Gastroesophageal sphincter (tissue), 4 donors: ENCODE measurements at places on chromosomes 6 and 20.

GRCh38 chr20:18974660-18975059, 161.1 kb downstream of the SCP2D1 start:
- no peaks in the 10 kb centered on the region for H3K36me3 ChIP-seq
- no peak overlapping the region for H3K27ac ChIP-seq
- no peak overlapping the region for H3K4me3 ChIP-seq
- peaks cover 11% of the 10 kb centered on the region for H3K4me1 ChIP-seq
- ATAC-seq, result no peak

DNA sequence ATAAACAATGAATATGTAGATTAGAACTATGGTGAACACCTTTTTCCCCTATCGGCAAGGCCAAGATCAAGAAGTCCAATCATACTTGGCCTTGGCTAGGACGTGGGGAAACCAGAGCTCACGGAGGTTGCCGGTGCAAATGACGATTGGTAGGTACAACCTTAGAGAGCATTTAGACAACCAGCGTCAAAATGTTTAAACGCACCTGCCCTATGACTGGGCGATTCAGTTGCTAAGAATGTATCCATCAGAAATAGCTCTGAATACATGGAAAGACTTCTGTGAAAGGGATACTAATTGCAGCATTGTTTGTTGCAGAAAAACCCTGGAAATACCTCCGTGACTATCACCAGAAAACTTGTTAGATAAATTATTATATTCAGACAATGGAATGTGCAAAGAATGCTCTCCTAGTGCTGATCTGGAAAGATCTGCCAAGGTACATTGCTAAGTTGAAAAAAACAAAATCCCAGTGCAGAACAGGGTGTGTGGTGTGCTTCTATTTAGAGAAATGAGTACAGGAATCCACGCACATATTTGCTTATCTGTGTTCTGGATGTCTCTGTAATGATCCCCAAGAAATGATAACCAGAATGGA, 48.0 kb upstream of the PTPN1 start:
- peak; percentile 11 for ATAC-seq
- H3K4me3 ChIP-seq, result no peak overlapping the region
- H3K27ac ChIP-seq, result peak overlapping the region; percentile 62

GRCh38 chr20:43533060-43533459, 25.6 kb downstream of the L3MBTL1 start:
- no peak for ATAC-seq
- no peak overlapping the region for H3K27ac ChIP-seq
- no peak overlapping the region for H3K4me3 ChIP-seq
- H3K4me1 ChIP-seq, result no peaks in the 10 kb centered on the region
- H3K36me3 ChIP-seq, result peaks cover 65% of the 10 kb centered on the region
- H3K27me3 ChIP-seq, result no peaks in the 10 kb centered on the region

DNA sequence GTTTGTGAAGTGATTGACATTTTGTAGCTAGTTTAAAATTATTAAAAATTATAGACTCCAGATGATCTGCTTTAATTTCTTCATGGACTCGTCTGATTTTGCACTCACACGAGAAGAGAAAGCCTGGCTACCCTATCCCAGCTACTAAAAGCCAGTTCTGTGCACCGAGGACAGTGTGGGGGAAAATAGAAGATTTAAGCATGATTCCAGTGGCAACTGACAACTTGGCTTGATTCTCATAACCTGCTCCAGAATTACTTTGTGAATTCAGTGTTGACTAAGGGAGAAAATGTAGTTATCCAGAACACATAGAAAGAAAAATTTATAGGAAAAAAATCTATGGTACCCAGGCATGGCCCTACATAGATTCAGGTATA, 88.7 kb downstream of the SNAP25 start:
- no peaks in the 10 kb centered on the region for H3K27me3 ChIP-seq
- ATAC-seq, result no peak
- no peak overlapping the region for H3K4me3 ChIP-seq
- H3K4me1 ChIP-seq, result no peaks in the 10 kb centered on the region

GRCh38 chr20:12467758-12468157, 541.0 kb upstream of the SPTLC3 start:
- H3K4me1 ChIP-seq, result no peaks in the 10 kb centered on the region
- H3K27me3 ChIP-seq, result no peaks in the 10 kb centered on the region
- H3K36me3 ChIP-seq, result no peaks in the 10 kb centered on the region
- no peak overlapping the region for H3K27ac ChIP-seq
- no peak for ATAC-seq

- no peaks in the 10 kb centered on the region for H3K4me1 ChIP-seq
- no peak for ATAC-seq
- H3K4me3 ChIP-seq, result no peak overlapping the region
- H3K27ac ChIP-seq, result no peak overlapping the region
Measured at GRCh38 chr20:37845241-37845681, 57.7 kb upstream of the VSTM2L start.

DNA sequence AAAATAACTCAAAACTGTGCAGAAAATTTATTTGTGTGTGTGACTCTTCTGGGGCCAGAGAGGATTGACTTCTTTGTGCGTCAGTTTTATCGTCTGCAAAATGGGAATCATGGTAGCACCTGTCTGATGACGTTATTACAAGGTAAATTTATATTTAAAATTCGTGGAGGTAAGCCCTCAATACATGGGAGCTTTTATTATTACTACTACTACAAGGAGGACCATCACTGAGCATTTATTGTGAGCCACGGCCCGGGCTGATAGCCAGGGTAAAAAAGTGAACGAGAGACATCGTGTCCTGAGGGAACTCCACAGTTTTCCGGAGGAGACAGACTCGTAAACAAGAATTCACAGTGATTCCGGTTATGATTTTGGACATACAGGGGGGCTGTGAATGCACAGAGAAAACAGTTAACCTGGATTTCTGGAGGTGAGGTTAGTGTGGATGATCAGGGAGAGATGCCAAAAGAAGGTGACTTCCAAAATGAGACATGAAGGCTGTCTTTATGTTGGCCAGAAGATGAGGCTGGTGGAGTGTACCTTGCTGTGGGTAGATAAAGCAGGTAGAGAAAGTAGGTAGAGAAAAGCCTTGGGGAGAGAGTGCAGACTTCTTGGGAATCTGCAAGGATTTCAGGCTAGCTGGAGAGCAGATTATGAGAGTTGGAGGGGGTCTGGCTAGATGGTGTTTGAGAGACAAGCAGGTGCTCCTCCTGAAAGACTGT, 10.6 kb upstream of the SERINC3 start:
- no peak for ATAC-seq
- peak overlapping the region; percentile 87 for H3K4me3 ChIP-seq
- H3K4me1 ChIP-seq, result no peaks in the 10 kb centered on the region
- H3K27ac ChIP-seq, result peak overlapping the region; percentile 92
- no peaks in the 10 kb centered on the region for H3K36me3 ChIP-seq

- H3K4me3 ChIP-seq, result no peak overlapping the region
- no peak for ATAC-seq
- H3K27me3 ChIP-seq, result no peaks in the 10 kb centered on the region
- no peak overlapping the region for H3K27ac ChIP-seq
- no peaks in the 10 kb centered on the region for H3K4me1 ChIP-seq
- H3K36me3 ChIP-seq, result no peaks in the 10 kb centered on the region
Measured at GRCh38 chr6:1697688-1698351, 88.1 kb downstream of the FOXC1 start.

GRCh38 chr6:52053038-52053695, 34.2 kb downstream of the PKHD1 start:
- no peaks in the 10 kb centered on the region for H3K36me3 ChIP-seq
- no peaks in the 10 kb centered on the region for H3K4me1 ChIP-seq
- no peak for ATAC-seq
- no peak overlapping the region for H3K27ac ChIP-seq
- H3K27me3 ChIP-seq, result peaks cover 9% of the 10 kb centered on the region

- ATAC-seq, result no peak
- H3K27me3 ChIP-seq, result no peaks in the 10 kb centered on the region
- H3K36me3 ChIP-seq, result no peaks in the 10 kb centered on the region
- H3K27ac ChIP-seq, result no peak overlapping the region
- H3K4me1 ChIP-seq, result no peaks in the 10 kb centered on the region
- H3K4me3 ChIP-seq, result no peak overlapping the region
Measured at GRCh38 chr20:16676891-16677290, 52.9 kb upstream of the SNRPB2 start.

DNA sequence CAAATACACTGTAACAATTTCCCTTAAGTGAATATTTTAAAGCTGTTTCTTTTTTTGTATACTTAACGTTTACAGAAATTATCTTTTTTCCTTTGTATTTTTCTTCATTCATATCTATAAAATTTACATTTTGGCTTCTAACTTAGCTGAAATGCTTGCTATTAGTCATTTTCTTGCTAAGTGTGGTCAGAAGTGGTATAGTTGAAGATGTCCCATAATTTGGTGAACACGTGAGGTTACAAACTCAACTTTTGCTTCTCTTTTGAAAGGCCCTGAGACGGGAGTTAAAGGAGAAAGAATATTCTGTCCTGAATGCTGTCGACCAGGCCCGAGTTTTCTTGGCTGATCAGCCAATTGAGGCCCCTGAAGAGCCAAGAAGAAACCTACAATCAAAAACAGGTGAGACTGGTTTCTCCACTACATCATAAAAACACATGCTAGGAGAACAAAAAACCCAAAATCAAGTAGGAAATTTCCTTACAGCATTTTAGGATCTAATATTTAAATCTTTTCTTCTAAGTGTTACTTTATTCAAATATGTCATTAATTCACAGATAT, 445.0 kb downstream of the UTRN start:
- H3K4me3 ChIP-seq, result no peak overlapping the region
- no peaks in the 10 kb centered on the region for H3K4me1 ChIP-seq
- no peaks in the 10 kb centered on the region for H3K36me3 ChIP-seq
- no peak overlapping the region for H3K27ac ChIP-seq

DNA sequence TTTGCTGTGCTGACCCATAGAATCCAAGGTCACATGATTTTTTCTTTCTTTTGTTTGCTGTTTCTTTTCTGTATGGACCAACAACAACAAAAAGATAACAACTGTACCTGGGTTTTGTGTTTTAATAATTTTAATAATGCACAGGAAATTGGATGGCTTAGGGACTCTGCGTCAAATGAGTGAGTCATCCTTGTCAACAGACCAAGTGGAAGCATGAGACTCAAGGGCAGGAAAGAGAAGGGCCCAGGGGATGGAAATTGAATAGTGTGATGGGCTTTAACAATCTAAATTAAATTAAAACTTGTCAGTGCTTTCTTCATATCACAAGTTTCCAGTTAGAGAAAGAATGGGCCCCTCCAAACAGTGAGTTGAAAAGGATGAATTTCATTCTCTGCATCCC, 413.0 kb downstream of the PREX1 start:
- no peaks in the 10 kb centered on the region for H3K27me3 ChIP-seq
- no peaks in the 10 kb centered on the region for H3K36me3 ChIP-seq
- no peaks in the 10 kb centered on the region for H3K4me1 ChIP-seq
- H3K4me3 ChIP-seq, result no peak overlapping the region

DNA sequence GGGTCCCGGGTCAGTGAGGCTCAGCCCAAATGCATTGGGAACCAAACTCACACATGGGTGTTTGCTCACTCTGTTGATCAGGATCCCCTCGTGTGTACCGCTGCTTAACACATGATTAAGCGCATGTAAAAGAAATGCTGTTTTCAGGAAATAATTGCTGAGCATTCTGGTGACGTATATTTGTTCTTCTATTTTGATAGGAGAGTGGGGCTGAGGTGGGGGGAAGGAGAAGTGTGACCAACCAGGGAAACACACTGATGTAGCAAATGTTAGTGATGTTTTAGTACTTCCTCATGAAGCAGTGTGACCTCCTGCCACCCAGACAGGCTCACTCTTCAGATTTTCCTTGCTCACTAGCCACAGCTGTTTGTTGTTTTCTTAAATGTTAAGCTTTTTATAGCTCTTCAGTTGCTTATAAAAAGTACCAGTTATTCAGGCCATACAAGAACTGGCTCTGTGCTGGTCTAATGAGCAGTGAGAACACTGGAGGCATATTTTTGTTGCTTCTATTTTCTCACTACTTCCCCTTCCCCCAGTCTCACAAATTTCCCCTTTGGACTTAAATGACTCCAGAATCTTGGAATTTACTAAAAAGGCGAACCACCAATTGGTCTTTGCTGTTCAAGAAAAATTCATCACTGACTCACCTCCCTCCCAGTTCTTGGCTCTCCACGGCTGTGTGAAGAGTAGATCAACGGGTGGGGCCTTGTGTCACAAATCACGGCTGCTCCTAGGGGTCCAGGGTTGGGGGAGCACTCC, 79.2 kb upstream of the BACH2 start:
- H3K4me3 ChIP-seq, result no peak overlapping the region
- H3K4me1 ChIP-seq, result no peaks in the 10 kb centered on the region
- H3K27ac ChIP-seq, result no peak overlapping the region
- H3K27me3 ChIP-seq, result no peaks in the 10 kb centered on the region
- ATAC-seq, result peak; percentile 58
- no peaks in the 10 kb centered on the region for H3K36me3 ChIP-seq
